Hindlimb muscle (tissue), 1 donor: ENCODE measurements at places on chromosomes 4 and X.

DNA sequence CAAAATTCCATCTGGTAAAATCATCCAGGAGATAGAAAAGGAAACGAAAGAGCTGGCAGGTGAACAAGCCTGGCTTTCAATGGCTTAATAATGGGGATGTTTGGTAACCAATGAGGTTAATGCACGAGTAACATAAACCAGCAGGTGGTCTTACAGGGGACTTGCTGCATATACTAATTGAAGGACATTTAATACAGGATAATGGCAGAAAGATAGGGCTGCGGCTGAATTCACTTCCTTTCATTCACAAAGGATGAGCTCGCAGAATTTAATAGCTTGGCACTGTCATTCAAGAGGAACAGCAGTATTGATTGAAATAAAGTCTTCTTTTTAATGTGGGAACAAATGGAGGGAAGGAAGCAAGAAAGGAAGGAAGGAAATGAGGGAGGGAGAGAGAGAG lies 156.3 kb upstream of the RAI2 start:
- no peak for DNase-seq

GRCh38 chrX:26562156-26562555 lies 346.2 kb downstream of the MAGEB5 start:
- no peak for DNase-seq

DNA sequence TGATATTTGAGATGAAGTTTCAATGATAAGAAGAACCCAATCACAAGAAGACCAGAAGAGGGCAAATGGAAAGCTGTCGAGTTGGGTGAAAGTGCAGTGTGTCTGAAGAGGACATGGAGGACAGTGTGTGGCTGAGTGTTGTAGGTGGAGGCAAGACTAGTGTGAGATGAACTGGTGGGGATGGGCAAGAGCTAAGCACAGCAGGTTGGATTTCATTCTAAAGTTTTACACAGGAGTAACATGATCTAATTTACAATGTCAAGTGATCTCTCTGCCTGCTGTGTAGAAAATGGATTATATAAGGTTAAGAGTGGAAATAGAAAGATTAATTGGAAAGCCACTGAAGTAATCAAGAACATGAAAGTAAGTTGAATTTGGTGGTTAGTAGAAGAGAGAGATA lies 208.6 kb upstream of the ETNPPL start:
- DNase-seq, result no peak

DNA sequence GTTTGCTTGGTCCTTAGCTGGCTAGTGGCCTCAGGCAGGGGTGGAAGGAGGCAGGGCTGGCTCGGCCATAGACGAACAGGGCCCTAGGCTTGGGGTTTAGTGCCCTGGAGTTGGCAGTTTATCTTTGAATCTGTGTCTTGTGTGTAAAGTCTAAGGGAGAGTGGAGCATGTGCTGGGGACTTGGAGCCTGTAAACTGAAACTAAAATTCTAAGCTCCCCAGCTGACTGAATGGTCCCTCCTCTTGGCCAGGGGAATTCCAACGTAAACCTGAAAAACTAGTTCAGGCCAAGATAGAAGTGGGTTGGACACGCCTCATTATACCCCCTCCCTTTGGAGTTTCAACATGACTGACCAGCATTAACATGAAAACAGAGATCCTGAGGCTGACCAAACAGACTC lies 46.1 kb upstream of the GPR78 start:
- no peak for DNase-seq

- DNase-seq, result no peak
These were observed 35.6 kb upstream of the NMU start for GRCh38 chr4:55671667-55672066.

DNA sequence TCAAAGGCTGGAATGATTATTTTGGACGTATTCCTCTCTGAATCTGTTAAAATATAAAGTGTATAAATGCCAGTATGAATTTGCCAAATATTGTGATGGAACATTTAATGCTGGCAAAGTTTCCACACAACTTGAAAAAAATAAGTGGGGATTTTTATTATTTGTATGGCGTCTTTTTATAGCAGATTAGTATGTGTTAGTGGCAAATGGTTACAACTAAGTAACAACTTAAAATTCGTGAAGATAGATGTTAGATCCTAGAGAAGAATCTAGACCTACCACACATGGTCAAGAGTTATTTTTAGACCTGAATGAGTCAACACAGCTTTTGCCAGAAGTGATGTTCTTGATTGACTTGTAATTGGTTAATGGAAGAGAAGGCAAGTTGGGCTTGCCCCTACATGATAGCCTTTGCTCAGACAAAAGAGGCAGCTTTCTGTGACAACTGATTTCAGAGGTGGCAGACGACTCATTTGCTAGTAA lies 4.8 kb downstream of the CPE start:
- no peak for DNase-seq

GRCh38 chr4:127406187-127406586 lies 226.6 kb upstream of the INTU start:
- DNase-seq, result no peak

GRCh38 chrX:101195442-101196173 lies 24.0 kb upstream of the DRP2 start:
- DNase-seq, result no peak

GRCh38 chr4:88858752-88859151 lies 161.1 kb upstream of the NAP1L5 start:
- DNase-seq, result peak; percentile 26

GRCh38 chr4:6402566-6403399 lies 69.6 kb downstream of the PPP2R2C start:
- DNase-seq, result no peak

- no peak for DNase-seq
These were observed 168.4 kb downstream of the KCNIP4 start for GRCh38 chr4:21780148-21780547.

- DNase-seq, result no peak
These were observed 4.7 kb upstream of the ASB5 start for GRCh38 chr4:176273736-176274135.

- DNase-seq, result no peak
These were observed 8.5 kb upstream of the ERCC6L start for GRCh38 chrX:72247206-72247942.

- no peak for DNase-seq
These were observed 306.8 kb upstream of the FAM241A start for GRCh38 chr4:111838406-111838930.

DNA sequence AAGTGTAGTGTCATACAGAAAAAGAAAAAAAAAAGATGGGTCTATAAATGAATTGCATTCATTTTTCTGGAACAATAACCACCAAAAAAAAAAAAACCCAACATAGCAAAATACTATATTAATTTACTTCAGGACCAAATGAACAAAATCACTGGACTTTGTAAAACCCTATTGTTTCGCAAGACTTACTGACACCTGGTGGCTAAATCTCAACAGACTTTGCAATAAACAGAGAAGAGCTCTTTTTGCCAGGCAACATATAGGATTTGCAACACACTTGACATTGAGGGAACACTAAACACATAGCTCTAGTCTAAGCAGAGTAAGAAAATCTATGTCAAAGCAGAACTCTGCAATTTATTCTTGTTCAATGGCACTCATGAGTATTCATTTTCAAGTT lies 990.2 kb downstream of the STPG2 start:
- no peak for DNase-seq

DNA sequence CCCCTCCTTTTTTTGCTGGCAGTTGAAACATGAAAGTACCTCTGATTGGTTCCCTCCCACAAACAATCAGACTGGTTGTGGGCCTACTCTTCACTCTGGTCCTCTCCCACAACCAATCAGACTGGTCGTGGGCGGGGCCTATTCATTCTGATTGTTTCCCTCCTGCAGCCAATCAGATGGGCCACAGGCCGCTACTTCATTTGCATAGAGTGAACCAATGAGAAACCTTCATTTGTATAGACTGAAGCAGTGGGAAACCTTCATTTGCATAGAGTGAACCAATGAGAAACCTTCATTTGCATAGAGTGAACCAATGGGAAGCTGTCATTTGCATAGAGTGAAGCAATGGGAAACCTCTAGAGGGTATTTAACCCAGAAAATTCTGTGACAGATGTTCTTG lies 55.2 kb downstream of the TRMT44 start:
- no peak for DNase-seq

- DNase-seq, result no peak
These were observed 130.4 kb downstream of the BCOR start for GRCh38 chrX:39967348-39967747.

- DNase-seq, result peak; percentile 19
These were observed 95.7 kb downstream of the DCLK2 start for GRCh38 chr4:150173982-150174398.

GRCh38 chrX:136674270-136674985 lies 26.5 kb downstream of the CD40LG start:
- no peak for DNase-seq

DNA sequence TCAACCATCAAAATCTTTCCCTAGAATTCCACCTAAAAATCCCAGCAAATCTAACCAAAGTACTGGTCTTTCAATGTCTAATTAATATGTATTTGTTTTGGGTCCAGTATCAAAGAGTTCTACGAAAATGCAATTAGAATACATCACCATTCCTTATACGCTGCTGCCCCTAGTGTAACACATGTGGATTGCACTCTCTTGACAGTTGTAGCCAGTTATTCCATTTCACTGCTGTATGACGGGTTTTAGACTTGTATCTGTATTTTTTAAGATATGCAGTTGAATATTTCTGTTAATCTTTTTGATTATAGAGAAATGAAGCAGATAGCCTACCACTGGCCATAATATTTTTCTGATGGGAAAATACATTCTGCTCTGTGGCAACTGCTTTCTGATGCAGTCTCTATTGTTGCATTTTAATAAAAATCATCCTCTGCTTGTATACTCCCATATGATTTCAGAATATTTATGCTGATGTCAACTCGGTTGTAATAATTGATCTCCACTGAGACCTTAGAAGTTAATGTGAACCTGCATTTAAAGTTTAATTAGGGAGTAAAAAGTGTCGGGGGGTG lies 17.1 kb upstream of the PAGE2B start:
- DNase-seq, result peak; percentile 15

- no peak for DNase-seq
These were observed 211.1 kb downstream of the GUCY2F start for GRCh38 chrX:109270580-109271484.

GRCh38 chrX:107360788-107361360 lies 88.6 kb upstream of the FRMPD3 start:
- DNase-seq, result no peak

- peak; percentile 89 for DNase-seq
These were observed at the start of gene BCLAF3 for GRCh38 chrX:19990556-19991349. TSS of gene BCLAF3 (minus strand) at chrX:19991061. CDS start at chrX:19970264, 20,797 bp downstream.

- no peak for DNase-seq
These were observed 3.2 kb downstream of the THAP9 start for GRCh38 chr4:82903737-82904136.

- no peak for DNase-seq
These were observed 97.2 kb downstream of the MAB21L2 start for GRCh38 chr4:150679018-150679764.

- no peak for DNase-seq
These were observed 69.7 kb downstream of the TMEM154 start for GRCh38 chr4:152610131-152610530.

- DNase-seq, result no peak
These were observed 46.1 kb upstream of the MAGEC2 start for GRCh38 chrX:142251202-142251601.

DNA sequence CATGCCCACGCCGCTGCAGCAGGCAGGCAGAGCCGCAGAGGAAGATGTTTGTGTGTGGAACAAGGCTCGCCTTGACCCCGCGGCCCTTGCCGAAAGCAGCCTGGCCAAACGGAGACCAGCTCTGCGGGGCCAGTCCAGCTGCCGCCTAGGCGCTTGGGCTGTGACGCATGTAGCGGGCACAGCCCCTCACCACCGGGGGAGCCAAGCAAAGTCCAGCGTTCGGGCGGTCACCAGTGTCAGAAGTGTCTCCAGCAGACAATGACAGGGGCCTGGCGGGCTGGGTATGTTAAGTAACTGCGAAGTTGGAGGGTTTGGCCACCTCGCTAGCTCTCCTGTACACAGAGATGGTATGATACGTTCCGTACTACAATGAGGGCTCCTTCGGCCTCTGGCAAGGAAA lies 1.3 kb downstream of the AMER1 start:
- no peak for DNase-seq

DNA sequence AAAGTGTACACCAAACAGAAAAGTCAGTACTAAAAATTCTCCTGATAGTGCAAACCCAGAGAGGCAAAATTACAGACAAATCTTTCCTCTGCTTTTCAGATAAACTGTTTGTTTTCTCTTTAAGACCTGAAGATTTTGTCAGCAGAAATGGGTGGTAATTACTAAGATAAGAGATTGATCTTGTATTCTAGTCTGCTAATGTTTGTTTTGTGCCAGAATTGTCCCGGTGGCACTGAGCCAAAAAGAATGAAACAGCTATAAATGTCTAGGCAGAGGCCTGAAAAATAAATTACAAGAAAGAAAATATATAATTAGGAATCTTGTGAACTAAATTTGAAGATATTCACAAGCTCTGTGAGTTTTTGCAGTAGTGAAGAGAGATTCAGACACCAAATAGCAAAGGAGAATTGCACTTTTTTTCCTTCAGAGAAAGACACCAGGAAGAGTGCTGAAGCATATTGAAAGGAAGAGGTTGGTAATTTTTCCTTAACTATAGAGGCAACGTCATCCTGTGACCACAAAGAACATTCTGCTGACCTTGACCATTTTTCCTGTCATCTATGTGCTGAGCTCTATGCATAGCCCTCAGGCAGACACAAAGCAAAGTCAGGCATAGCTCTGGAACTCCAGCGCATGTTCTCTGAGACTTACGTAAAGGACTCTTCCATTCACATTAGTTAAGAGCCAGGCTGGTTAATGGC lies 314.5 kb upstream of the RASGEF1B start:
- no peak for DNase-seq

DNA sequence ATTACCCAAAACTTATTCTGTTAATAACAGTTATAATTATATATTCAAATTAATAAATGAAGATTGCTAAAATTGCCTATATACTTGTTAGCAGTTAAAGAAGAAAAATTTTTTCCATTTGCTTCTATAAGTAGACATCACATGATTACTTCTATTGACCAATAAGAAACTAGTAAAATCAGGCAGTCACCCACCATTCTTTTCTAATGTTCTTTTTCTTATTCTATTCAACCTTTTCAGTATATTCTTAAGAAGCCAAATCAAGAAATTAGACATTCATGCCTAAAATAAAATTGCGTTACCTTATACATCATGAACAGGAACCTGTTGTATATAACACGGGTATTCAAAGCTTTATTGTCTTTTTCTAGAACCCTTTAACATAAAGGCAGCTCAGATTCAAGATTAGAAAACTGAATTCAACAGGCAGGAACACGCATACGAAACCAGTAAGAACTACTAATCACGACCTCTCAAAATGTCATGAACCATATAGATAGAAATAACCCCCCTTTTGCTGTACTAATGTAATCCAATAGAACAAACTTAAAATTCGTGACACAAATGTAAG lies 568.1 kb upstream of the DIPK2B start:
- no peak for DNase-seq

GRCh38 chrX:136032370-136032769 lies 47.1 kb downstream of the SLC9A6 start:
- DNase-seq, result no peak

GRCh38 chrX:123830309-123830708 lies 29.5 kb upstream of the XIAP start:
- DNase-seq, result no peak

DNA sequence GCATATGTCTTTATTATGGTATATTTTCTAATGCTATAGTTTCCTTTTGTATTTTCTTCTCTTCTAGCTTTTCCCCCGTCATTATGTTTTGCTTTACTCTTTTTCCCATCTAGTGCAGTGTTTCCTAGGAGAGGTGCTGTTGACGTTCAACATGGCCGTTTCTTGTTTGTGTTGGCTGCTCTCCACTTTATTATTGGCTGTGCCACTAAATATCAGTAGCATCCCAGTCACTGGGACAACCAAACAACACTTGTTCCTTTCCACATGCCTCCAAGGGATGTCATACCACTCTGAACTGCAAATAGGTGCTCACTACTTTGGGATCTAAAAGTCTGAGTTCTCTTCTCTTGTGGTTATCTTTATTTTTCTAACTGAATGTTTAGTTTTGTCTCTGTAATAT lies 26.5 kb downstream of the GBA3 start:
- DNase-seq, result no peak
